Stomach (tissue), 19 donors: ENCODE measurements at places on chromosomes 4 and X. TPM values are rescaled to one million over a fixed set of nuclear protein-coding genes. Genes with fewer than 3 reads are reported as not detected.
A peak's percentile ranks its signal among the peaks of the same experiment; 100 is the strongest.

CC2D2A gene
- polyA plus RNA-seq = 5.7 TPM

CPLX1 gene
- 2.6 TPM for polyA plus RNA-seq

DNA sequence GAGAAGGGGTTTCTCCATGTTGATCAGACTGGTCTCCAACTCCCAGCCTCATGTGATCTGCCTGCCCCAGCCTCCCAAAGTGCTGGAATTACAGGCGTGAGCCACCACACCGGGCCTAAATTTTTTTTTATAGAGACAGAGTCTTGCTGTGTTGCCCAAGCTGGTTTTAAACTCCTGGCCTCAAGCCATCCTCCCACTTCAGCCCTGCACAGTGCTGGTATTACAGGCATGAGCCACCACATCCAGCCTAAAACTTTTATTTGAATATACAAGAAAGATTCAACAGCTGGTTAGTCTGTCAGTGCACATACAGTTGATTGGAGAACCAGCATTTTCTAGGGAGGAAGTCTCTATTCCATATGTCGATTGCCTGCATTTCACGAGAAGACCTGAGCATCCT lies 91.2 kb downstream of the LRP2BP start:
- H3K27ac ChIP-seq = no peak overlapping the region
- H3K4me1 ChIP-seq = peaks cover 7% of the 10 kb centered on the region
- H3K36me3 ChIP-seq = no peaks in the 10 kb centered on the region
- H3K4me3 ChIP-seq = no peak overlapping the region
- no peaks in the 10 kb centered on the region for H3K27me3 ChIP-seq

DNA sequence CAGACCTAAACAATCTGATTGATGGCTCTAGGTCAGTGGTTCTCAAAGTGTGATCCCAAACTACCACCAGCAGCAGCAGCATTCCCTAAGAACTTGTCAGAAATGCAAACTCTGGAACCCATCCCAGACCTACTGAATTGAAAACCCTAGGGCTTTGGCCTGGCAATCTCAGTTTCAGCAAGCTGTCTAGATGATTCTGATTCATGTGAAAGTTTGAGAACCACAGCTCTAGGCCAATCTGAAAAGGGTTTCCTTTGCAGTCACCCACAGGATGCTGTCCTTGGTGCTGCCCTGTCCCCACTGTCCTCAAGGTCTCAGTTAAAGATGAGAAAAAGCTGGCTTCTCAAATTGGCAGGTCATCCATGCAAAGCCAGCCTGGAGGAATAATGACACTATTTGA lies 34.8 kb downstream of the SMPX start:
- no peak overlapping the region for H3K4me3 ChIP-seq
- no peak for DNase-seq
- H3K27ac ChIP-seq = no peak overlapping the region
- H3K36me3 ChIP-seq = no peaks in the 10 kb centered on the region
- H3K27me3 ChIP-seq = no peaks in the 10 kb centered on the region

DNA sequence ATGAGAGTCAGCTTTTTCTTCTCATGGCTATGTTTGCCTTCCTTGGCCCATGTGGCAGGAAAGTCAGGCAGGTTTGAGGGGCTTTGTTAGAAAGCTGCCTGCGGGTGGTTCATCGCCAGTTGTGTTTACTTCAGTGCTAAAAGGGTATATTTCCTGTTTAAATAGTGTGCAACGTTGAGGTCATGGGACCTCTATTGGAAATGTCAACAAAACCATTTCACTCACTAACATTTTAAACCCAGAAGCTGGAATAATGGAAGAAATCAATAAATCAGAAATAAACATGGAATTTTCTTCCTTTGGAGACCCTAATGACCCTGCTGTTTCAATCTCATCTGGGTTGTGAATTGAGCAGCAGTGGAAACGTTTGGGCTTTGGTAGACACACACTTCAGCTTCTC lies 185.8 kb downstream of the ANKRD50 start:
- no peaks in the 10 kb centered on the region for H3K4me1 ChIP-seq
- no peaks in the 10 kb centered on the region for H3K36me3 ChIP-seq
- H3K27ac ChIP-seq = no peak overlapping the region
- H3K27me3 ChIP-seq = no peaks in the 10 kb centered on the region

DNA sequence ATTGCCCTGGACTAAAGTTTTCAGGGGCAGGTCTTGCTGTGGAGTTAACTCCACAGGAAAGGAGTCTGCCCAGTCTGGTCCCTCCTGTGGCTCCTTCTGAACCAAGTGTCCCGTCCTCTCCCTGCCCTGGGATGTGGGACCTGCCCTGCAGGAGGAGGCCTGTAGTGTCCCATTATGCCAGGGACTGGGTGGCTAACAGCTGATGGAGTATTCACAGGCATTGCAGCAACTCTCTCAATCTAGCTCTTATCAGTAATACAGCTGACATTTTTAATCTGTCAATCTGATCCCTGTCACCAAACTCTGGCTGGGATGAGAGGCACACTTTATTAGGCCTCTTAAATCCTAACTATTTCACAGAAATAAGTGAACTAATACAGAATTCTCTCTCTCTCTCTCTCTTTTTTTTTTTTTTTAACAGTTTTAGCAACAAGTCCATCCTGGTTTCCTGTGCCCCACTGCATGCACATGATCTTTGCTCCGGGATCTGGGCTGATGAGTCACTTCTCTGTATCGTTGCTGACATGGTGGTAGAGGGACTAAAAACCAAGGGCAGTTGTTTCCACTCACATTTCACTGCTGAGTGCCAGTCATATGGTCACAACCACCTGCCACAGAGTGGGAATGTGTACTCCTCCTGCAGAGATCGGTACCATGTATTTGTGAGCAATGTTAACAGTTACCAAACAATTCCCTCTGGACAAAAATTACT lies 39.1 kb downstream of the HAND2 start:
- peaks cover 50% of the 10 kb centered on the region for H3K4me1 ChIP-seq
- peaks cover 6% of the 10 kb centered on the region for H3K27me3 ChIP-seq
- no peaks in the 10 kb centered on the region for H3K36me3 ChIP-seq
- peak overlapping the region; percentile 59 for H3K27ac ChIP-seq

TMEM150C gene
- polyA plus RNA-seq = 3.9 TPM

DNA sequence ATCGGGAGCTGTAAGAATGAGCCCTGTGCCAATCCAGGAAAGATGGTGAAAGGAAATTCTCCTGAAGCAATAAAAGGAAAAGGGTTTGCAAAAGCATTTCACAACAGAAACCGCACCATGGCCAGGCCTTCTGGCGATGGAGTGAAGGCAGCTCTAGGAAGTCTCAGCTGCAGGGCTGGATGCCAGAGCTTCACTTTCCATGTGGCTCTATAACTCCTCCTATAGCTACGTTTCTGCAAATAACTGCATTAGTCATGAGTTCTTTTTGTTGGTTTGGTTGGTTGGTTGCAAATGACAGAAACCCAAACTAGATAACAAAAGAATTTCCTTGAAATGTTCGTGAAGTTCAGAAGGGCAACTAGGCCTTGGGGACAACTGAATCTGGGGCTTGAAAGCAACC lies 84.6 kb downstream of the RELL1 start:
- no peak overlapping the region for H3K4me3 ChIP-seq
- no peaks in the 10 kb centered on the region for H3K27me3 ChIP-seq
- H3K36me3 ChIP-seq = no peaks in the 10 kb centered on the region
- H3K27ac ChIP-seq = peak overlapping the region; percentile 60
- H3K4me1 ChIP-seq = peaks cover 8% of the 10 kb centered on the region

GRCh38 chr4:141660880-141661279 lies 24.5 kb downstream of the IL15 start:
- no peak for DNase-seq
- no peaks in the 10 kb centered on the region for H3K4me1 ChIP-seq
- no peak overlapping the region for H3K4me3 ChIP-seq
- no peaks in the 10 kb centered on the region for H3K36me3 ChIP-seq
- no peak overlapping the region for H3K27ac ChIP-seq
- no peaks in the 10 kb centered on the region for H3K27me3 ChIP-seq

DNA sequence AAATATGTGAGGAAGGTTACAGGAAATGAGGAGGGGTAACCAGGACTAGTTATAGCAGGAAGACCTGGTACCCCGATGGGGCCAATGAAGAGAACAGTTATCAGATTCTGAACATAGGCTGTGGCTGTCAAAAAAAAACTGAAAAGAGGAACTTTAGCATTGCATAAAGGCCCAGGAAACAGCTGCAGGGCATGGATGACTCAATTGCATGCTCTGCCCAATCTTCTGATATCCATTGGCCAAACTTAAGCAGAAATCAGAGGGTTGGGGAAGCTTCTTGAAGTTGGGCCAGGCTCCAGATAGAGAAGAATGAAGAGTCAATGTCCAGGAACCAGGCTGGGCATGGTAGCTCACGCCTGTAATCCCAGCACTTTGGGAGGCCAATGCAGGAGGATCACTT lies 1222.4 kb upstream of the PRKX start:
- no peaks in the 10 kb centered on the region for H3K36me3 ChIP-seq
- H3K4me1 ChIP-seq = no peaks in the 10 kb centered on the region
- H3K27me3 ChIP-seq = no peaks in the 10 kb centered on the region
- peak; percentile 28 for DNase-seq

DNA sequence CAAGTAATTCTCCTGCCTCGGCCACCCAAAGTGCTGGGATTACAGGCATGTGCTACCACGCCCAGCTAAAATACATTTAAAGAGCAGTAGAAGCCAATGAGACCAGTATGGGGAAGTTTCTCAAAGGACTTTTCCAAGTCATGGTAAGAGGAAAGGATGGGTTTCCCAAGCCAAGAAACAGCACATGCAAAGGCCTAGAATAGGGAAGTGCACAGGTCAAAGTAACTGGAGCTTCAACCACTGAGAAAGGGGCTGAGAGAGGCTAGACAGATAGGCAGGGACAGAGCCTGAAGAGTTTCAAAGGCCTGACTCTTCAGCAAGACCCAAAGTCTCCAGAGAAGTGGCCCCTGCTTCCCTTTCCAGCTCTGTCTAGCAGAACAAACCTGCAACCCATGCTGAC lies 162.1 kb downstream of the CORIN start:
- H3K27ac ChIP-seq = no peak overlapping the region
- no peaks in the 10 kb centered on the region for H3K36me3 ChIP-seq
- H3K4me1 ChIP-seq = no peaks in the 10 kb centered on the region
- no peaks in the 10 kb centered on the region for H3K27me3 ChIP-seq

GRCh38 chr4:139809757-139810140 lies 144.1 kb downstream of the MGST2 start:
- no peaks in the 10 kb centered on the region for H3K36me3 ChIP-seq
- DNase-seq = no peak
- no peaks in the 10 kb centered on the region for H3K27me3 ChIP-seq
- H3K27ac ChIP-seq = no peak overlapping the region

GRCh38 chr4:2072971-2073807 lies 14.1 kb downstream of the NAT8L start:
- H3K4me1 ChIP-seq = no peaks in the 10 kb centered on the region
- no peak for DNase-seq
- no peak overlapping the region for H3K4me3 ChIP-seq
- no peaks in the 10 kb centered on the region for H3K36me3 ChIP-seq
- no peak overlapping the region for H3K27ac ChIP-seq
- H3K27me3 ChIP-seq = peaks cover 29% of the 10 kb centered on the region

FABP2 gene
- not detected for polyA plus RNA-seq

AKAP4 gene
- not detected for polyA plus RNA-seq

- no peak for DNase-seq
- H3K36me3 ChIP-seq = peaks cover 11% of the 10 kb centered on the region
- peaks cover 13% of the 10 kb centered on the region for H3K4me1 ChIP-seq
- H3K27me3 ChIP-seq = no peaks in the 10 kb centered on the region
- H3K27ac ChIP-seq = no peak overlapping the region
- no peak overlapping the region for H3K4me3 ChIP-seq
Measured at GRCh38 chr4:37605843-37606565, 80.2 kb downstream of the RELL1 start.
